ENCODE measurements at places on chromosomes 1 and 21.

DNA sequence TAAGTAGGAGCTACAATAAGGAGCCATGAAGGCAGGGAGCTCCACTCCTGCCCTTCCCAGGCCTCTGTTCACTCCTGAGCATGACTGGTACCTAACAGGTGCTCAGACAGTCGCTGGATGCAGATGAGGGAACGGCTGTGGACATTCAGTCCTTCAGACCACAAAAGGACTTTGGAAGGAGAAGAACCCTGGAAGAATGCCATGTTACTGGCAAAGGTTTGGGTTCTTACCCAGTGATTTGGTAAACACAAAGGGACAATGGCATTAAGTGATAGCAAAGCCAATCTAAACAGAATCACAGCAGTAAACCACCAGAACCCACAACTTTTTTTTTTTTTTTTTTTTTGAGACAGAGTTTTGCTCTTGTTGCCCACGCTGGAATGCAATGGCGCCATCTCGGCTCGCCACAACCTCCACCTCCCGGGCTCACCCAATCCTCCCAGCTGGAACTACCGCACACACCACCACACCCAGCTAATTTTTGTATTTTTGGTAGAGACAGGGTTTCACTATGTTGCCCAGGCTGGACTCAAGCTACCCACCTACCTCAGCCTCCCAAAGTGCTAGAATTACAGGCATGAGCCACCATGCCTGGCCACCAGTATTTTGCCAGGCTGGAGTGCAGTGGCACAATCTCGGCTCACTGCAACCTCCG lies 7.5 kb upstream of the CBR3 start:
- DNase-seq = no peak

DNA sequence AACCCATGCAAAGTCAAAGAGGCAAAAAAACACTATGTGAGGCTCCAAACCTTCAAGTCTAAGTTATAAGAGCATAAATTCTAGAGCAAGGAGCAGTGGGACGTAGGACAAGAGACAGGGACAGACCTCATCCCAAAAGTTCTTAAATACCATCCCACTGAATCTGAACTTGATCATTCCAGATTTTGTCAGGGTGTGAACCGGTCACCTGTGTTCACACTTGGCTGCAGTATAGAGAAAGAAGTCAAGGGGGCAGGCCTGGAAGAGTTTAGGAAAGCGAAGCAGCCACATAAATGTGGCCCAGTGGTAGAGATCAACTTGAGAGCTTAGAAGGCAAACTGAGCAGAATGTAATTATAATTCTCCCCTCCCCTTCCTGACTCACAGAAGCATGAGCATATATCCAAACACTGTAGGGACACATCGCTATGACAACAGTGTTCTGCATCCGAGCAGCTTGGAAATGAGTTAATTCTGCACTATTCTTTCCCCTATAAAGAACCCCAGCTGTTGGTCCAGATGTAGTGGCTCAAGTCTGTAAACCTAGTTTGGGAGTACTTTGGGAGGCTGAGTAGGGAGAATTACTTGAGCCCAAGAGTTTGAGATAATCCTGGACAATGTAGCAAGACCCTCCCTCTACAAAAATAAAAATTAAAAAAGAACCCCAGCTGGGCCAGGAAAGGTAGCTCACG lies 2.7 kb downstream of the AKR7A2 start:
- no peak for DNase-seq

GRCh38 chr1:42177541-42177981 lies 13.0 kb upstream of the GUCA2A start:
- DNase-seq = no peak

- no peak for DNase-seq
Observed at GRCh38 chr1:155196103-155196892, 11.4 kb downstream of the THBS3 start.

DNA sequence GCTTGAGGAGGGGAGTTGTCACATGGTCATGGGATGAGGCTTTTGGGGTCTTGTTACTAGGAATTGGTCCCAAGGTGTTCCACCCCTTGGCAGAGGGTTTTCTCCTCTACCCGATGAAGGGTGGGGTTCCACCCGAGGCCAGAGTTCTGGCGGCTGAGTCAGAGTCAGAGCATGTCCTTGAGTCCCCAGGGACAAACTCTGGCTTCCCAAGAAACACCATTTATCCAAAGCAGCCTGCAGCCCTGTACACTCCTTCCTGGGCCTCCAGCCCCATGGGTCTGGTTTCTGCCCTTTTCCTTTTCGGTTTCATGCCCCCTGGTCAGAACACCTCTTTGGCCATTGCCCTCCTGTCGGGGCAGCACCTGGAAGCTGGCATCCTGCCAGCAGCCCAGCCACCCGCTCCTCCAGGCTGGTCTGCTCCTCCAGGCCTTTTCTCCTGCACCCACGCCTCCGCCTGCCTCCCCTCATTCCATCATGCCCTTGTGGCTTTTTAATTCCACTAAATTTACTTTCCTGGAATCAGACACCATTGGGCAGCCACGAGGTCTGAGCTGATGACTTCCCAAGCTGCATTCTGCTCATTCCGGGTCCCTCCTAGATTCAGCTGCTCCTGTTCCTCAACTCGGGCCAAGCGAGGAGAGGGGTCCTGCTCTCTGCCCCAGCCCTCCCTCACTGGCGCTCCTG lies 301.7 kb upstream of the VAMP3 start:
- no peak for DNase-seq

- DNase-seq = no peak
Observed at GRCh38 chr1:25917996-25918395, 11.8 kb upstream of the STMN1 start.

GRCh38 chr1:110542725-110543124 lies 23.8 kb upstream of the KCNA10 start:
- DNase-seq = no peak

- peak; percentile 4 for DNase-seq
Observed at GRCh38 chr1:2606881-2607621, 20.5 kb downstream of the PRXL2B start.

DNA sequence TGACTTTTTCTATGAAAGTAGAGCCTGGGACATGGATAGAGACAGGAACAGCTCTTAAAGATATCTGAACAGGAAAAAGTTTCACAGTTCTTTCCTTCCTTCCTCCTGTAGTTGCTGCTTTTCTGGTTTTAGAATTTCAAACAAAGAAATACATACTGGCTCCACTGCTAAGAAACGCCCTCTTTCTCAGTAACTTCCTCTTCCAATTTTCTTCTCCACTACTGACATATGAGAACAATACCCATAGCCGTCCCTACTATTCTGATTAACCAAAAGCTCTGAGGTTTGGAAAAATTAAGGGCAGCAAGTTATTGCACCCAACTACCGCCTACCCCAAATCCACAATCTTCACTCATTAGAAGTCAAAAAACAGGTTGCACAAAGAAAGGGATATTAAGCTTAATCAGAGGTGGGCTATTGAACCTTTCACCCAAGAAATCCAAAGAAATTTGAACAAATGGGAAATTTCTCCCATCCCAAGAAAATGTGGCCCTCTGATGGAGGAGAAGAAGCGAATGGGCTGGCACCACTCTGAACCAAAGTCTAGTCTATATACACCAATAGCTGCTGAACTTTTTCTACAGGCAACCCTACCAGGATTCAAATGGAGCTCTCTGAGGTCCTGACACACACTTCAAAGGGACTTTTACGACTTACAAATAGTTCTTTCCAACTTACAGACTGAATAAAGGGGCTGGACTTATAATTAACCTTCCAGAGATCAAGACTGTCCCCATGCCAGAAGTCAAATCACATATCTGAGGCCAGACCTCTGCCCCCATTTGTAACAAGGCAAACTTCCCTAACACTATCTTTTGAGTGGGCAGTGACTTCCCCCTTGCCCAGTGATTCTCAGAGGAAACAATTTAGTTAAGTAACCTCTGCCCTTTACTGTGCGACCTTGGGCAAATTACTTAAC lies 1.7 kb downstream of the WASF2 start:
- DNase-seq = no peak

- DNase-seq = no peak
Observed at GRCh38 chr1:48069662-48070395, 72.6 kb upstream of the TRABD2B start.

GRCh38 chr1:100875228-100875627 lies 19.4 kb downstream of the EXTL2 start:
- no peak for DNase-seq

All from GM12891 (cell line).